Activated naive CD8-positive, alpha-beta T cell treated with anti-CD3 and anti-CD28 coated beads, Interleukin-2, amount 50 U/mL, for 24 hours (primary cell): ENCODE measurements at places on chromosomes 12 and 14.
A peak's percentile ranks its signal among the peaks of the same experiment; 100 is the strongest.

GRCh38 chr12:130427381-130427887 is 89.7 kb downstream of the PIWIL1 start:
- DNase-seq = no peak

- no peak for DNase-seq
These were observed 23.9 kb downstream of the GNG2 start for GRCh38 chr14:51884086-51884927.

GRCh38 chr12:51076236-51076930 is 7.0 kb downstream of the CSRNP2 start:
- peak; percentile 7 for DNase-seq

- DNase-seq = no peak
These were observed 159.2 kb downstream of the TGFB3 start for GRCh38 chr14:75822522-75823141.

GRCh38 chr14:52060080-52060479 is 8.8 kb downstream of the NID2 start:
- no peak for DNase-seq
